ENCODE measurements at places on chromosomes 4 and X. TPM values are rescaled to one million over a fixed set of nuclear protein-coding genes. Genes with fewer than 3 reads are reported as not detected.

DNA sequence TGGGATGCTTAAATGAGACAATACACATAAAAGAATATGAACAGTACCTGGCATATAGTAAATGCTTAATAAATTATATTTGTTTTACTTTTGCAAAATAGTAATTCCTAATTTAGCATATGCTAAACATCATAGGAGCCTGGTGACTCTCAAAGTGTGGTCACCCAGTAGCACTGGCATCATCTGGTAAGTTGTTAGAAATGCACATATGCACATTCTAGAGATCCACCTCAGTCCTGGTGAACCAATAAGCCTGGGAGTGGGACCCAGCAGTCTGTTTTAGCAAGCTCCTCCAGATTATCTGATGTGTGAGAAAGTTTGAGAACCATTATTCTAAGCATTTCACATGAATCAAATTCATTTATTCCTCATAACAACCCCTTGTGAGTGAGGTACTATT is 830.4 kb downstream of the RPA4 start:
- no peak for DNase-seq

DNA sequence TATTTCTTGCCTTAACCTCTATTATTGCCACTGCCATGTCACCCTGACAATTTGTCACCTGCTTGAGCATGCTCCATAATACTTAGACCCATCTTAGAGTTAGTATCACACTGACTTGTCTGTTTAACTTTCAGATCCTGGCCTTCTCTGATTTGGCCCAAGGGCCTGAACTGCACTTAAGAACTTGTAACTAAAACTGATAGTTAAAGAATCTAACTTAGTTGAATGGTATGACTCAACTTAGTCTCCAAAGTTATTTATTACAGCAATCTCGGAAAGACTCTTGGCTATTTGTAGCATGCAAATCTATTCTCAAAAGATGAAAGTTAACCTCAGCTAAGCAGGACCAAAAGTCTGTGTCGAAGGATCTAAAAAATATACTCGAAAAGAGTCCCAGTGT is 72.3 kb downstream of the IGSF1 start:
- no peak for DNase-seq

The FOXR2 gene
- not detected for total RNA-seq

DNA sequence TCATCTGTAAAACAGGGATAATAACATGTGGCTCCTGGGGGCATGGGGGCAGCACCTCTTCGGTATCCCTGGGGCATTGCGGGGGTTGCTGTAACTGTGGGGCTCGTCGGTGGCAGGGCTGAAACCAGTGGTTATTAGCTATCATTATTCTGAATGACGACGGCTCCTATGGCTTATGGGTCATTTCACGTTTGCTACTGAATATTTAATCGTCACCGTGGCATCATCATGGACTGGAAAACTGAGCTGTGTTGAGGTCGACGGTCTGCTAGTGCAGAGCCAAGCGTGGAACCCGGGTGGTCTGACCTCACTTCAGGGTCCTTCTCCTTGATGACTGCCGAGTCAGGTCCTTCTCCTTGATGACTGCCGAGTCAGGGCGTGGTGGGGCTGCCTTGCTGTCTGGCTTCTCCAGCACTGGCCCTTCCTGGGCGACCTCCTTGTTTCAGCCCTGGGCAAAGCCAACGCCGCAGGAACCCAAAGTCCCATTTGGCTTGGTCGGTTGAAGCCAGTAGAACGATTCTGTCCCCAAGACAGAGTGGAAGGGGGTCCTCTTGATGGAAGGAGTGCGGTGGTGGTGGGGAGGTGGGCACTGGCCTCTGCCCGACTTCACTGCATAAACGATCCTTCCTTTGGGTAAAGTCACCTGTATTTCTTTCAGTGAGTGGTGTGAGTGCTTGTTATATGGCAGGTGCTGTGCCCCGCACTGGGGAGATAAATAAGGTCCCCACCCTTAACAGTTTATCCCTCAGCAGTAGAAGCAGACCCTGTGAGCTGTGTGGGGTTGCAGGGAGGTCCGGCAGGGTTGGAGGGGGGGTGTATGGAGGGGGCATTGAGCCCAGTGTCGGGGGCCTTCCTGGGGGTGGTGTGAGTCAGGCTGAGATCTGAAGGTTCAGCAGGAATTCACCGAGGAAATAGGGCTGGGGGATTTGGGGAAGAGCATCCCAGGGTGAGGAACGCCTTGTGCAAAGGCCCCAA is 40.8 kb downstream of the PSAPL1 start:
- no peak for DNase-seq

GRCh38 chrX:38365954-38366353 is 13.6 kb downstream of the OTC start:
- DNase-seq = no peak

- DNase-seq = no peak
These were observed 90.3 kb downstream of the TMEM131L start for GRCh38 chr4:153556435-153556815.

The FGFR3 gene
- 0.79 TPM for total RNA-seq

DNA sequence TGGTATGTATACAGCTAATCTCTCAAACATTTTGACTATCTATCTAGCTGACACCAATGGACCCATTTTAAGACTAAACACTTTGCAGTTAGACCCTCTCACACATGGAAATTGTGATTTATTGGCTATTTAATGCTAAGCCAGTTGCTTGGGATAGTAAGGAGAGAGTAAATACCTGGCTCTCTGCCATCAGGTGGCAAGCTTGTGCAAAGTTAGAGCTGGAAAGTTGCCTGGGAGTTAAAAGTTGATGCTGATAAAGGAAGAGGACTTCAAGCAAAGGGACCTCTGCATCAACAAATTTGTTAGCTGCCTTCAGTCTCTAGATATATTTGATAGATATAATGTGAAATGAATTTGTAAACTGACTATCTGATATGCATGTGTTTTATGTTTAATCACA is 61.1 kb downstream of the PACRGL start:
- no peak for DNase-seq

GRCh38 chr4:141731481-141731880 is 95.1 kb downstream of the IL15 start:
- no peak for DNase-seq

DNA sequence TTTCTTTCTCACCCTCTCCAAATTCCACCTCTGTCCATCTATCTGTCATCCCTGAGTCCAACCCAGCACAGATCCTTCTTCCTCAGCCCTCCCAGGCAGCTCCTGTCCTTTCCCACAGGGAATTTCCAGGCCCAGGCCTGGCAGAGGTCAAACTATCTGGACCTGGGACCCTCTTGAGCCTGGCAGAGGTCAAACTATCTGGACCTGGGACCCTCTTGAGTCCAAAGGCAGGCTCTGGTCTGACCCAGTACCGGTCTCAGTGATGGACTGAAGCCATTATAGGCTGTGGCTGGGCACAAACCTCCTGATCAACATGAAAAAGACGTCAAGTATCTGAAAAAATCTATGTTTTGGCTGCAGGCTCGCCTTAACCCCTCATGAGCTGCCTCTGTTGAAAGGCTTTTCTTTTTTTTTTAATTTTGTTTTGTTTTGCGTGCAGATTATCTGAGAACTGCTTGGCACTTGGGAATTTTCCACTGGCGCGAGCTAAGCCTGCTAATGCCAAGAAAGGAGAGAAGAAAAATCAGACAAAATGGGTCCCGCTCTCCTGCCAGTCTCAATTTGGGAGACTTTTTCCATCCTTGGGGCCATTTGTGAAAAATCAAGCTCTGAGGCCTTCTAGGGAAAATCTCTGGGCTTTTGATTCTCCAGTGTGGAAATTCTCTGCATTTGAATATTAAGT is 31.2 kb downstream of the MSX1 start:
- no peak for DNase-seq

DNA sequence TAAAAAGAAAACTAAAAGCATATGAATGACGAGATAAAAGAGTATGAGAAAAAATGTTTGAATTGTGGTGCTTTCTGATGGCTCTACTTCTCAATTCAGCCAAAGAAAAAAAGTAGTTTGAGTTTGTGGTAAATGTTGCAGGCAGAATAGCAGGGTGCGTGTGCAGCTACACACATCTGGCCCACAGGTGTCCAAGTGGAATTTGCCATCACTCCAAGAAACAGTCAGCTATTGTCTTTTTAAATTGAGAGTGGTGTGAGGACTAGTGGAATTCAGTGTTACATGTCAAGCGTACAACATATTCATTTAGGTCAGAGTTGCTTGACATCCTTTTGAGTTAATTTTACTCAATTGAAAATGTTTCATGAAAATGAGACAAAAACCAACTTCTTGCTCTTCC is 424.8 kb upstream of the MAD2L1 start:
- no peak for DNase-seq

The SLC9B2 gene
- 22.7 TPM for total RNA-seq

The TAF1 gene
- 43.0 TPM for total RNA-seq

The GUCY1A1 gene
- not detected for total RNA-seq

GRCh38 chr4:150577796-150578195 is 4.2 kb upstream of the MAB21L2 start:
- no peak for DNase-seq

GRCh38 chrX:155966876-155967275 is 30.6 kb upstream of the IL9R start:
- no peak for DNase-seq

DNA sequence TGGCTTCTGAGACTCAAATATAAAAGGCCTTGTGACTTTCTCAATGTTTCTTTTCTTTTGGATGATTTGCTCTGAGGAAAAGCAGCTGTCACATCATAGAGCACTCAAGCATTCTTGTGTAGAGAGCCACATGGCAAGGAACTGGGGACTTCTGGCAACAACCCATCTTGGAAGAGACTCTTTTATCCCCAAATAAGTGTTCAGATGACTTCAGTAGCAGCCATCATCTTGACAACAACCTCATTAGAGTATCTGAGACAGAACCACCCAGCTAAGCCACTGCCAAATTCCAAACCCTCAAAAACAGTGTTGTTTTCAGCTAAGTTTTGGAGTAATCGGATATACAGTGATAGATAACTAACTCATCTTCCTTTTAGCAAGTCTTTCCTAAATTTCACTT is 1431.7 kb upstream of the IGFBP7 start:
- DNase-seq = no peak

DNA sequence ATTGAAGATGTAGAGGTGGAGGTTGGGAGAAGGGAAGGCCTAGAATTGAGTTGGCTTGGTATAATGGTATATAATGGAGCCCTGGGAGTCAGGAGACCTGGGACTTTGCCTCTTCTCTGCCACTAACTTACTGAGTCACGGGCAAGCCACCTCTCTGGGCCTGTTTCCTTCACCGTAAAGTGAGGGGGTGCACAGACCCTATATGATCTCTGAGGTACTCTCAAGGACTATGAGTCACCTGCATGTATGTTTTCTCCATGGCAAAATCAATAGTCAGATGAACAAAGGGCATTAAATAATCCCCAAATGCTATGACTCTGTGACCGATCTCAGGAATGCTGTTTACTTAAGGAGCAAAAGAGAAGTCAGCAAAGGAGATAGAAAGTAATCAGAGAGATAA is 5.1 kb downstream of the P2RY4 start:
- no peak for DNase-seq

- DNase-seq = no peak
These were observed 109.5 kb downstream of the FRAS1 start for GRCh38 chr4:78166622-78167021.

- DNase-seq = no peak
These were observed 1984.3 kb upstream of the IGFBP7 start for GRCh38 chr4:59094505-59094904.

DNA sequence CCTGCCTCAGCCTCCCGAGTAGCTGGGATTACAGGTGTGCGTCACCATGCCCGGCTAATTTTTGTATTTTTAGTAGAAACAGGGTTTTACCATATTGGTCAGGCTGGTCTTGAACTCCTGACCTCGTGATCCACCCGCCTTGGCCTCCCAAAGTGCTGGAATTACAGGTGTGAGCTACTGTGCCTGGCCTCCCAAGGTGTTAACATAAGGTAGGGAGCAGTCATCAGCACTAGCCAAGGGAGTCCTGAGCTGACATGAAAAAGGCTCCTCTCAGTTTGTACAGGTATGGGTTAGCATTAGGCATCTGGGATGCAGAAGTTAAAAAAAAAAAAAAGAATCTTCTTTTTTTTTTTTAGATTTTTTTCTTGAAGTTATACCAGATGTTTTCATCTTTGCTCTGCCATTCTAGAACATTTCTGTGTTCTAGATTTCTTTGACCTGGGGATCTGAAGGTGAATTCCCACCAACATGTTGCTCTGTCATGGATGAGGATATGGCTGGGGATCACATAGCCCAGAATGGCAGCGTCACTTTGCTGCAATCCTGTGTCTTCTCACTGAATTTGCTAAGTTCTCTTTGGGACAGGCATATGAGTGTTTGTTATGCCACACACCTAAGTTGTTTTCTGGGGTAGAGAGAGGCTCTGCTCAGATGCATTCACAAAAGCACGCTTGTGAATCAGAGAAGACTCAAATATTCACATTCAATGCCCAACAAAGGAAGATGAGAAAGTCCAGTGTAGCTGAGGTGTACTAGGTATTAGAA is 24.4 kb upstream of the PLA2G12A start:
- DNase-seq = no peak

The DIPK2B gene
- 3.6 TPM for total RNA-seq

The ACE2 gene
- total RNA-seq = 0.07 TPM

- DNase-seq = peak; percentile 73
These were observed 8.6 kb downstream of the SRPX start for GRCh38 chrX:38211891-38212635.

- DNase-seq = no peak
These were observed 9.7 kb upstream of the NAT8L start for GRCh38 chr4:2049381-2049780.

DNA sequence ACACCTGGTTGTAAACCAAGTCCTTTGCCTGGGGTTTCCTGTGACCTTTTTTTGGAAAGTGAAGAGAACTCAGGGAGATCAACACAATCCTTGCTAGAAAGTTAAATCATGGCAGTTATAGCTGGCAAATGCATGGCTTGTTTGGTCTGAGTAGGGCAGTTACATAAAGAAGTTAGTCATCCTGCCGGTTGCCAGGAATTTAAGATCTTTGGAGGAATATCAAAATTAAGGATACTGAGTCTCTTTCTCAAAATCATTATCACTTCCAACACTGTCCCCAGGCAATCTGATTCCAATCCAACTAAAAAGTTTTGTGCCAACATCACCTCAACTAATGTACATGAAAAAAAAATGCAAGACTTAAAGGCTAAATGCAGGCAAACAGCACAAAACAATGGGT is 40.3 kb downstream of the C4orf54 start:
- no peak for DNase-seq

- no peak for DNase-seq
These were observed 49.0 kb downstream of the AGA start for GRCh38 chr4:177393236-177393635.

DNA sequence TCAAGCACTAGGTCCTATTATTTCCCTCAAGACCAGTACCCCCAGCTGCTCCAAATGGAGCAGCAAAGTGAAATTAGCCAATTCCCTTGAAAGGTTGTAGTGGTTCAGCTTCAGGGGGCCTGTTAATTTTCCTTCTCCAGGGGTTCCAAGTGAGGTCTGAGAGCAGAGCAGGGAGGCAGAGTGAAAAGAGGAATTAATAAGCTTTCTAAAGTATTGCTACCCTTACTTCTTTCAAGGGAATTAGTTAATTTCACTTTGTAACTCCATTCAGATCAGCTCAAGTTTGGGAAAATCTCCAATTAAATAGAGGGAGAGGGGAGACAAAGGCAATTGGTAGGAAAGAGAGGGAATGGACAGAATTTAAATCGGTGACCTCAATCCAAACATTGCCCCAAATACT is 78.7 kb upstream of the SLC7A11 start:
- no peak for DNase-seq

GRCh38 chr4:11512871-11513270 is 84.2 kb upstream of the HS3ST1 start:
- no peak for DNase-seq

Data from pulmonary artery endothelial cell (primary cell).